ENCODE measurements at places on chromosomes 1 and 21.

DNA sequence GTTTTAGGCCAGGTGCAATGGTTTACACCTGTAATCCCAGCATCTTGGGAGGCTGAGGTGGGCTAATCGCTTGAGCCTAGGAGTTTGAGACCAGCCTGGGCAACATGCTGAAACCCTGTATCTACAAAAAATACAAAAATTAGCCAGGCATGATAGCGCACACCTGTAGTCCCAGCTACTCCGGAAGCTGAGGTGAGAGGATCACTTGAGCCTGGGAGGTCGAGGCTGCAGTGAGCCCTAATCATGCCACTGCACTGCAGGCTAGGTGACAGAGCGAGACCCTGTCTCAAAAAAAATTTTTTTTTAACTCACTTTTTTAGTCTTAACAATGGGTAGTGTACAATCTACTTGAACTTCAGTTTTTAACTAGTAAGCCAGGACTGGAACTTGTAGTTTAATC lies 137.5 kb downstream of the HS2ST1 start:
- no peak for DNase-seq

GRCh38 chr1:35406103-35406502 lies 137.6 kb downstream of the ZMYM4 start:
- no peak for DNase-seq

- DNase-seq = no peak
These were observed 33.9 kb downstream of the NDC1 start for GRCh38 chr1:53804181-53804580.

DNA sequence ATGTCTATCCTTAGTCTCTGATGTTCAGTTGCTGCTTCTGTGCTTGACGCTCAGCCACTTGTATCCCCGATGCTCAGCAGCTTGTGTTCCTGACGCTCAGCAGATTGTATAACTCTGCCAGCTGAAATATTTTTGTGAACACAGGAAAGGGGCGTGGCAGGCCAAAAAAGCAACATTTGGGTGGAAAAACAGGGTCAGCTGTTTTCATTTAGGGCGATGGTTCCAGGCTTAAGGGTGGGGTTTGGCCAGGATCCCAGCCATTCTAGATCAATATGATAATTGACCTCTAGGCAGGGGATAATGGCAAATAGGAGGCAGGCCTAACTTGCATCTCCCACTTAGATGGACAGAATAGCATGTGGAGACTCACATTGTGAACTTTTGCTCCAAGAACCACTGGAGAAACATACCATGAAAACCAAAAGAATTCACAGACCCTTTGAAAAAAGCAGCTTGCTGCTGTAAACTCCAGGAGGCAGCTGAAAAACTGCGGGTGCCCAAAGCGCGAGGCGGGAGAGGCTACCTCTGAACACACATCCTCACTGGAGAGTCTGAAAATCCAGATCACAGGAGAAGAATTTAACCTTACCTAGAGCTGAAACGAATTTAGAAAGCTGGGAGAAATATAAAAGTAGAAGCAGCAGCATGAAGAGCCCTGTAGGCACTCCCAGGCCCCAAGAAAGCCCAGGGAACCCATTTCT lies 58.3 kb downstream of the ZNF648 start:
- DNase-seq = no peak

Measured in coronary artery (tissue), 2 donors.